Activated T-cell treated with anti-CD3 and anti-CD28 coated beads for 4 hours (primary cell): ENCODE measurements at places on chromosomes 1 and 21.
A peak's percentile ranks its signal among the peaks of the same experiment; 100 is the strongest.

- no peak for DNase-seq
These were observed 30.2 kb downstream of the PRDX6 start for GRCh38 chr1:173507205-173507846.

- no peak for DNase-seq
These were observed 77.3 kb upstream of the PTGFRN start for GRCh38 chr1:116832308-116832931.

DNA sequence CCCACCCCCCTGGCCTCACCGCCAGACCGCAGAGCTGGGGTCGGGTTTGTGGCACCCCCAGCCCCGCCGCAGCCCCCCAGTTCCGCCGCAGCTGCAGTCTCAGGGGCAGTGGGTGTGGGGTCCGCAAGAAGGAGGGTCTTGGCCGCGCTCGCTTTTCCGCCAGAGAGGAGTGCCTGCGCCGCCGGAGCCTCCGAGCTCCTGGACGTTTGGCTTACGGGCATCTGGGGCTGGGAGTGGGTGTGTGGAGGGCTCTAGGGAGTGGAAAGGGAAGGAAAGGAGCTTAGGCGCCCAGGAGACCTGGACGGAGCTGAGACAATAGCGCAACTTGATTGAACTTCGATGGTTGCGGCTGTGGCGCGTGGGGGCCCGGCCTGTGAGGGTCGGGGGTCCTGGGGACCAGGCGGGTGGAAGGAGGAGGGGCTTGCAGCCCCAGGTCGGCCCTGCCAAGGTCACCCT, 88.8 kb upstream of the IPO9 start:
- no peak for DNase-seq

DNA sequence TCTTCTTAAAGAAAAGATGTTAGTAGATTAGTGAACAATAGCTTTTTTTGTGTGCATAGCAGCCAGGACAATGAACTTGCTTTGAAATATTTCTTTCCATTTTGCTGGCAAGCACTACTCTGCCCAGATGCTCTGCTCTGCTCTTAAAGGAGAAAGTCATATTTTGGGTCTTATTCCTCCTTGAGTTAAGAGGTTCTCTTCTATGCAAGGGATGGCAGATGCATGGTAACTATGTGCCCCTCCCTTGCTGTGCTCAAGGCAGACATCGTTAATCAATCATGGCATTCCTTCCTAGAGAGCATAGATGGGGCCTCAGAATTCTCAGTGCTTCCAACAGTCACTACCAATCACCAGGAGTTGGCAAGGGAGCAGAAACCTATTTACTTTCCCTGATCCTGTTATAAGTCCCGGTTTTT, 27.6 kb downstream of the NIPAL3 start:
- no peak for DNase-seq

DNA sequence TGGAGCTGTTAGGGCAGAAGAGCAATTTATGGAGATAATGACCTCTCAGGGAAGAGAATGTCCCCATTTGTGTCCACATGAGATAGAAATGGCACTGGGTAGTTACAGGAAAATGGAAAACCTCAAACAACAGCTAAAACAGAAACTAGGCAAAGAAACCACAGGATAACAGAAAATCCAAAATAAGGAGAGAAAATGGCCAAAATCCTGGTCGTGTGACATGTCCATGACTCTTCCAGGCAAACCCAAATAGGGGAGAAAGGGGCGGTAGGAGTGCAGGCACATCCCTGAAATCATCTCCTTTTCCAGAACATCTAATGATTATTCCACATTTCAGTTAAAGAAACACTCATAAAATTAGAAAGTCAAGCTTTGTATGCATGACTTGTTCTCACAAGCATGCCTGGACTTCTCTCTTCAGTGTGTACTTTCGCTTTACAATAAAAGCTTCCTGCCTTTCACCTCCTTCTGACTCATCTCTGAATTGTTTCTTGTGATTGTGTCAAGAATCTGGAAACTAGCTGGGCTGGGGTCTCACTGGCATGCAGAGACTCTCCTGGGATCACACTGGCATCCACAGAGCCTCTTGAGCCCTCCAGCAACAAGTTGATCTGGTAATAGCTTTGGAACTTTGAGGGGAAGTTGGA, 171.4 kb upstream of the ZP4 start:
- no peak for DNase-seq

- no peak for DNase-seq
These were observed 99.2 kb downstream of the LHX8 start for GRCh38 chr1:75233302-75233929.

- no peak for DNase-seq
These were observed 13.6 kb downstream of the SRSF11 start for GRCh38 chr1:70234733-70235132.

DNA sequence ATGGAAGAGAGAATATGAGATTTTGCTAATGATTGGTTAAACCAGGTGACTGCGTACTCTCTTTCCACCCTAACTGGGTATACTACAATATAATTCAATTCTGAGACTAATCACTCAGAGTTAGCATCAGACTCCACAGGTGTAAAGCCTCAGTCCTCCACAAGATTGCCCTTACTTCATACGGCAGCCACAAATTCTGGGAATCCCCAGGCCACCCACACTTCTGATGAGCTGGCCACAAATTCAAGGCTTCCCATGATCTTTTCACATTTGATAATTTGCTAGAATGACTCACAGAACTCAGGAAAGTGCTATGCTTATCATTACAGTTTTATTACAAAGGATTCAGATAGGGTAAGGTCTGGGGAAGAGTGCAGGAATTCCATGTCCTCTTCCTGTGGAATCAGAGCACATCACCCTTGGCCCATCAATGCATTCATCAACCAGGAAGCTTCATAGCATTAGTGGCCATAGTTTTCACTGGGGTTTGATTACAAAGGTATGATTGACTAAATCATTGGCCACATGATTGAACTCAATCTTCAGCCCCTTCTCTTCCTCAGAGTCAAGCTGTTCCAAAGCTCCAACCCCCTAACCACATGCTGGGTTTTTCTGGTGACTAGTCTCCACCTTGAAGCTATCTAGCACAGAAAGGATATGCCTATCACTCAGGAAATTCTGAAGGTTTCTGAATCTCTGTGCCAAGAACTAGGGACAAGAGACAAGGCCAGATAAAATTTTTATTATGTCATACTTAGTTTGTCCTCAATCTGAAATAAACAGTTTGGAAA, 131.7 kb downstream of the HHIPL2 start:
- DNase-seq, result peak; percentile 2
